WERI-Rb-1 (cell line): ENCODE measurements at places on chromosomes 11 and 22.
A peak's percentile ranks its signal among the peaks of the same experiment; 100 is the strongest.

GRCh38 chr11:102927624-102927990 is 27.9 kb downstream of the MMP13 start:
- no peak for DNase-seq

DNA sequence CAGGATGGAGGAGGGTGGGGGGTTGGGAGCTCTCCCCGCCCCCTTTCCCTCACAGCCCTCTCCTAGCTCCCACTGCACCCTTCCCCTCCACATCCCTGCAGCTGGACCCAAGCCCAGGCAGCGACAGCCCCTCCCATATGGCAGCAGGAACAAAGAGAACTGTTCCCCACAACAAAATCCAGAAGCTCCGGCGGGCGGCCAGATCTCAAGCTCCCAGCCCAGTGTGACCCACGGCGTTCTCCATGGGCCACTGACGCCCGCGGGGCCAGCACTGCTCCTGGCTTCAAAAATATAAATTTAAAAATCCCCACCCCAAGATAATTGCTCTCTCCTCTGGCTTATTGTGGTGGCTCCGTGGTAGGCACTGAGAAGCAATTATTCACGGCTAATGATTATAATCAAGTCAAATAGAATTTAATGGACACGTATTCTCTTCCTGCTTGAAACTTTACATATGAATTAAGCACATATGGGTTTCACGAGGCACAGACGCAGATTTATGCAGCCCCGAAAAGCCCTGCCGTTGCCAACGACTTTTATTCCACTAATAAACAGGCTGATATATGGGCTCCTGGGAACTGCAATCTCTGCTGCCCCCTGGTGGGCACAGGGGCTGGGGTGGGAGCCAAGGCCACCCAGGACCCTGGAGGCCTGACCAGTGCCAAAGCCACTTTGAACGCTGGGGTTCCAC is 17.5 kb downstream of the MACROD1 start:
- peak; percentile 80 for DNase-seq

DNA sequence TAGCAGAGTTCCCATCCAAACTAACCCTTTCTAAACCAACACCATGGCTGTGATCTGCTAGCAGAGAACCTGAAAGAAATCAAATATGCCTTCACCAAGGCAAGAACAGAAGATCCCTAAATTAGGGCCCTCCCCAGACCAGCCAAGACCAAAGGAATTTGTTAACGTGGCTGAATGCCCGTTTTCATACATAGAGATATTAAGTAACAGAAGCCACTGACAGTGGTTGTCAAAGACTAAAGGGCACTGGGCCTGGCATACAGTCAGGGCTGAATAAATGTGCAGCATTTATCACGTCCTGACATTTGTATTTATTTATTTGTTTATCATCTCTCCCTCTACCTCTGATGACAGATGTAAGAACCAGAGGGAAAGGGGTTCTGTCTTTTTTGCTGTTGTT is 271.8 kb downstream of the LARGE1 start:
- DNase-seq: no peak

DNA sequence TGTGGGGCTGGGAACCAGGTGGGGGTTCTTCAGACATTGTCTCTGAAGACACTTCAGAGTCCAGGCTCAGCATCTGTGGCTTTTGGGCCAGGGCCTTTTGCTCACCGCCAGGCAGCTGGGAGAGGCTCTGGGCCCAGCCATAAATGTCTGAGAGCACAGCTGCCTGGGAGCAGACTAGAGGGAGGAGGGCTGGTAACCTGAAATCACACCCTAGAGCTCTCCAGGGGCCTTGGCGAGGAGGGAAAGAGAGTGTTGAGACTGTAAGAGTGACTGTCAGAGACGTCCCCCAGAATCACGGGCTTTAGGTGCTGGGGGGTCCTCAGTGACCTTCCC is 4.1 kb downstream of the TRABD start:
- DNase-seq: no peak

GRCh38 chr11:77040401-77040777 is 6.2 kb downstream of the B3GNT6 start:
- no peak for DNase-seq

DNA sequence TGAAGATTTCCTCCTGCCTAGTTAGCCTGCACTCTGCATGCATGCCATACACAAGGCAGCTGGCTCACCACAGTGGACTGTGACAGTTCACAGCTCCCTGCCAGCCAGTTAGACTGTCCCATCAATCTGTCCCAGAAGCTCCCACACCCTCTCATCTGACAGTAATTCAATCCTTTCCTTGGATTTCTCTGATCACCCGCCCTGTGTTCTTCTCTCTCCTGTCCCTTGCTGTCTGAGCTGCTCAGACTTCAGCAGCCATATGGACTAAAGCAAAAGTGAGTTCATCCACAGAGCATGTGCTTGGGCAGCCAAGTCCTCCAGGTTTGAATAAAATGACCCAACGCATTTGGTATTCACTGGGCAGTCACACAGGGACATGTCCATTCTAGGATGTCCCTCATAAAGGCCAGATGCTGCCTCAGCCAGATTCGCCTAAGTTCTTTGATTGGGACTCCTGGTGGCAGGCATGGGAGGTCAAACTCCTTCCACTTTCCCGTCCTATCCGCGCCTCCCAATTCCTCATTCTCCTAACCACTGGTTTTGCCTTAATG is 54.5 kb upstream of the ZBTB44 start:
- DNase-seq: peak; percentile 62

GRCh38 chr11:78548911-78549590 is 25.6 kb downstream of the NARS2 start:
- DNase-seq: no peak

DNA sequence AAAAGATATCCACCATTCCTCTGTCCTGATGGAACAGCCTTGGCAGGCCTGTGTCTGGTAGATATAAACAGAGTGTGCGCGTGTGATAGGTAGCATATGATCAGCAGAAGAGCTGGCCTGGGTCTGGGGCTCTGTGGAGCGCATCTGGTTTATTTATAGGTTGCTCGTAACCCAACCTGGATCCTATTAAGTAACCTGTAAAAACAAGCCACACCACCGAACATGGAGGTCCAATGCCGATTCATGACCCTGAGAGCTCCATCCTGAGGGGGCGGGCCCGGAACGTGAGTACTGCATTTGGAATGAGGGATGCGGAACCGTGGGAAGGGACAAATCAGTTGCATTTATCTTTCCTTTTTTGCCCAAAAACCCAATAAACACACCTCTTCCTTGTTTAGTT is 31.9 kb upstream of the APOL5 start:
- no peak for DNase-seq

DNA sequence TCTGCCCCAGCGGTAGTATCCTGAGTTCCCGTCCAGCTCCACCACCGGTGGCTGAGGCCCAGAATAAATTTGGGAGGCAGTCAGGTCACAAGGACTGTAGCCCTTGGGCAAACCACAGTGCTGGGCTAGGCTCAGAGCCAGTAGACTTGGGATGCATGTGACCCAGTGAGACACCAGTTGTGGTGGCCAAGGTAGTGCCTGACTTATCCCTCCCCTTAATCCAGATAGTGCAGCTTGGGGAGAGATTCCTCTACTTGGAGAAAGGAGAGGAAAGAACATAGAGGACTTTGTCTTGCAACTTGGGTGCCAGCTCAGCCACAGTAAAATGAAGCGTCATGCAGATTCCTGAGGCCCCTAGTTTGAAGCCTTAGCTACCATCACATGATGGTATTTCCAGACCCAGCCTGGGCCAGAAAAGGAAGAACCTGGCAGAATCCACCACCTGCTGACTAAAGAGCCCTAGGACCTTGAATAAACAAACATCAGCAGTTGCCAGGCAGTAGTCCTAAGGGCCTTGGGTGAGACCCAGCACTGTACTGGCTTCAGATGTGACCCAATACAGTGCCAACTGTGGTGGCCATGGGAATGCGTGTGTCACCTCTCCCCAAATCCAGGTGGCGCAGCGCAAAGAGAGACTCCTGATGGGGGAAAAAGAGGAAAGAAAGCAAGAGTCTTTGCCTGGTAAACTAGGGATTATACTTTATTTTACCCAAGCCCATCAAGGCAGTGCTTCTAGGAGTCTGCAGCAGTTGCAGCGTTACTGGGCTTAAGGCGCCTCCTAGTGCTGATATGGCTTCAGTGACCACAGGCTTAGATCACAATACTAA is 17.0 kb upstream of the DDX10 start:
- DNase-seq: peak; percentile 79

DNA sequence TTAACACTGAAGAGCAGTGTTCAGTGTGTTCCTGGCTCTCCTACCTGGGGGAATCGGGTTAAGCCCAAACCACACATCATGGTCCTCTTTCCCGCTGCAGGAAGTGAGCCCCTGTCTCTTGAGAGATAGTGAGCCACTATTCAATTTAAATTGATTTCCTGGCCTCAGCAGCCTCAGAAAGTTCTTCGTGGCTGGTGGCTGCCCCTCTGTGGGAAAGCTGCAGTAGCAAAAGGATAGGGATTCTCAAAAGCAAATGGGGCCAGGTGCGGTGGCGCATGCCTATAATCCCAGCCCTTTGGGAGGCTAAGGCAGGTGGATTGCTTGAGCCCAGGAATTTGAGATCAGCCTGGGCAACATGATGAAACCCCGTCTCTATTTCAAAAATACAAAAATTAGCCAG is 49.1 kb upstream of the CD5 start:
- DNase-seq: no peak
